Fibroblast of skin of right biceps (primary cell): ENCODE measurements at places on chromosomes 11 and 22.

GRCh38 chr11:83717537-83717936 lies 431.4 kb upstream of the CCDC90B start:
- peak; percentile 16 for DNase-seq

DNA sequence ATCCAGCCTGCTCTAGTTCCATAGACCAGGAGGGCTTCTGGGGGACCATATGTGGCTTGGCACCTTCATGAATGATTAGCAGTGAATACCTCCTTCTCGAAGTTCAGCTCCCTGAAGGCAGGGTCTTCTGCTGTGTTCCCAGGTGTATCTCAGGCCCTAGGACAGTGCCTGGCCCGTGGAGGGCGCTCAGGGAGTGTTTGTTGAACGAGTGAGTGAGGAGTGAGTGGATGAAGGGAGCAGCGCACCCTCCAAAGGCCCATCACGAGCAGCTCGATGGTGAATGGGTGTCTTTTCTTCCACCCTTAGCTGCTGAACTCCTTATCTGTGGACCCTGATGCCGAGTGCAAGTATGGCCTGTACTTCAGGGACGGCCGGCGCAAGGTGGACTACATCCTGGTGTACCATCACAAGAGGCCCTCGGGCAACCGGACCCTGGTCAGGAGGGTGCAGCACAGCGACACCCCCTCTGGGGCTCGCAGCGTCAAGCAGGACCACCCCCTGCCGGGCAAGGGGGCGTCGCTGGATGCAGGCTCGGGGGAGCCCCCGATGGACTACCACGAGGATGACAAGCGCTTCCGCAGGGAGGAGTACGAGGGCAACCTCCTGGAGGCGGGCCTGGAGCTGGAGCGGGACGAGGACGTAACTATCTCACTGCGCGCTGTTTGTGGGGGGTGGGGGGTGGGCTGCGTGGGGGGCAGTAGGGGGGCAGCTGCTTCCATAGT lies 9.5 kb downstream of the ANO1 start:
- DNase-seq: no peak

GRCh38 chr11:18367431-18367830 lies 26.9 kb upstream of the LDHA start:
- DNase-seq: peak; percentile 27

DNA sequence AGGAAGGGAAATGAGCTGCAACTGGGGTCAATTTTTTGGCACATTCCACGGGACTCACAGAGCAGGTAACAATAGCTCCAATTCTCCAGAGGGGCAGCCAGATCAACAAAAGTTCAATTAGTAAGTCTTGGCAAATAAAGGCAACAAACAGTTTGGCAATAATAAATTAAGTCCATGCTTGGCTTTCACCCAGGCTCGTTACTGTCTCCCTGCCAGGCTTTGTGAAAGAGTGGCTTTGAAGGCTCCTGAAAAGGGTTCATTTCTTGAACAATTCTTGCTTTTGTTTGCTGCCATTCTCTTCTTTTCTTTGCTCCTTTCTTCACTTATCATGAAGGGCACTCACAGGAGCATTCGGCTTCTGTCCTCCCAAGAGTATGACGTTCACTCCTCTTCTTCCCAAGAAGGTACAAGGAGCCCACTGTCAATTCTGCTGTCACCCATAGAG lies 123.3 kb downstream of the APIP start:
- no peak for DNase-seq

DNA sequence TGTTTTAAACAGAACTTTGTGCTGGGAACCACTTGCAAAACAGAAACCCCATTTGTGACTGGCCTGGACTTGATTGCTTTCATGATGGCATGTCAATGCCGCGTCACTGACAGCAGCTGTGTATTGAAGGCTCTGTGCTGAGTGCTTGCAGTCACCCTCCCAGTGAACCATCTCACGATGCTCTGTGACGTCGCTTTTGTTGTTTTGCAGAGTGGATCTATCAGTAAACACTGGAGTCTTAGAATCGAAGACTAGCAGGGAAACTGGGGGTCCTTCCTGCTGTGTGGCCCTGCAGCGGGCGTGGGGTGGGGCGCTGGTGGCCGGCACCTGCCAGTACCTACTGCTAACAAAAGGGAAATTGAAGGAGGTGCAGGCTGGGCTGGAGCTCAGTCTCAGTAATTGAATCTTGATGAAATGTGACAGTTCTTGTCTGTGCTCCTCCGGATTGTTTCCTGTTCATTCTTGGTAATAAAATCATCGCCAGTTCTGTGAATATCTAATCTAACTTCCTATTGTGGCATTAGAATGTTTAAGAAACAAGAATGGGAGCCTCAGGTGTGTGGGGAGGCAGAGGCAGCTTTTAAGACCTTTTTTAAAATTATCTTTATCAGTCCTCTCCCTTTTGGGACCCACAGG lies 50.5 kb upstream of the PARVG start:
- peak; percentile 12 for DNase-seq

- DNase-seq: no peak
Observed at GRCh38 chr22:38077595-38077994, 6.4 kb downstream of the SLC16A8 start.

DNA sequence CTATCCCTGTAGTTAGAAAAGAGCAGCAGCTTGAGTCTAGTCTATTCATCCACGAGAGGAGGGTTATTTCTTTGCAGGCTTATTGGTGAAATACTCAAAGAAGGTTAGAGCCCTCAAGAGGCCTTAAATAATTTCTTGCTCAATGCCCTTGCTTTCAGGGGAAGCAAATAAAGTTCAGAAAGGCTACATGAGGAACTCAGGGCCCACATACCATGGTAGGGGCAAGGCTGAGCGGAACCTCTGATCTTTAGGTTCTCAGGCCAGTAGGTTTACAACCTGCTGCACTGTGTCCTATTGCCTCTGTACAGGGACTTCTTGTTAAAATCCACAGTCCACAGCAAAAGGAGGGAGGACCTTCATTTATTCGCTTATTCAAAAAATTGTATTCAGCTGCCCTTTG lies 101.7 kb downstream of the ADAMTS15 start:
- DNase-seq: no peak

- DNase-seq: no peak
Observed at GRCh38 chr11:8357891-8358566, 94.4 kb upstream of the LMO1 start.

- peak; percentile 93 for DNase-seq
Observed at GRCh38 chr11:119795231-119795630, 66.2 kb upstream of the NECTIN1 start.

- DNase-seq: peak; percentile 51
Observed at GRCh38 chr11:58513747-58514367, 6.0 kb upstream of the OR5B21 start.

DNA sequence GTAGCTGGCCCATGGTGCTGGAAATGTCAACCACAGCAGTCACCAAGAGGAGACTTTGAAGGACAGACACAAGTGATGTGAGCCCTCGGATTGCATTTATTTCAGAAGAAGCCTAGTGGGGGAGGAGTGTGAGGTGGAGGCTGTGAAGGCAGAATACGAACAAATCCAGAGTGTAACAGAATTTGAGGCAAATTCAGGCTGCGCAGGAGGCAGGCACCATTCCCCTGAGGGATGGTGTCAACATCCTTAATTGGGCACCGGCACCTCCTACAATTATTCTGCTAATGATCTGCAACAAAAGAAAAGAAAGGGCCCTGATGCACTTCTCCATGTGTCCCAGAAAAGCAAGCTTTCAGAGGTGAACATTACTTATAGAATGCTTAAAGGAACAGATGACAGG lies 32.2 kb downstream of the CWC15 start:
- no peak for DNase-seq

- no peak for DNase-seq
Observed at GRCh38 chr22:23107487-23108248, 34.1 kb downstream of the RSPH14 start.

- DNase-seq: no peak
Observed at GRCh38 chr11:78292109-78292803, 103.5 kb downstream of the USP35 start.

- DNase-seq: no peak
Observed at GRCh38 chr11:73946798-73947458, 3.9 kb upstream of the DNAJB13 start.

DNA sequence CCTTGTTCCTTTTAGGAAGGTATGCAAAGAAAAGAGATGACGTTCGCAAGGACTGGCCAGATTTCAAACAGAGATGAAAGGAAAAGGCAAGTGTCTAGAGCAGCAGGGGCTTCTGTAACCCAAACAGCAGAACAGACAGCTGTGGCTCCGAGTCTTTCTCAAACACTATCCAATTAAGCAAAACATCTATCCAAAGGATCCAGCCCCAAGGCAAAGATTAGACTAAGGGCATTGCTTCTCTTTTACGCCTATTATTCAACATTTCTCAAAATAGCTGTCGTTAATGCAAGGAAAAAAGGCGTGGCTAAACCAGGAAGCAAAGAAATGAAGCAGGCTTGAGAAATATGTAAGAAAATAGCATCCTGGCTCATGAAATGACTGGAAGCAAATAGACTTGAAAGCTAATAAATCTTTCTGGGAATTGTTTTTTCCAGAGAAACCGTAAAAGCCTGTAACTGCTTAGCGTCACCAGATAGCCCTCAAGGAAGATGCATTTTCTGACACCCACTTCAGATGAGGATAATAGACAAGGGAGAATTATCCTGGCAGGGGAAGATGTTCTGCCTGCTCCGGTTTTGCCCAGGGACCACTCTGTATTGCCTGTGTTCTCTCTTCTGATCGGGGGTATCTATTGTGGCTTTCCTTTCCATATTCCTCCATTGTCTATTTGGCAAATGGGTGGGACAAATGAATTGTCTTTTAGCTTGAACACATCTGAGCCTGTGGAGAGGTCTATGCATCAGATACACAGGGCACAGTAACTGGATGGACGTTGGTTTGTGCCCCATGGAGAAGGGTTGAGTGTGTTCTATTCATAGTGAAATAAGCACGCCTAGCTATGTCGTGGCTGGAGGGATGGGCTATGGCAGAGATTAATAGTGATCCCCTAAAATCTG lies 20.2 kb downstream of the C11orf96 start:
- peak; percentile 37 for DNase-seq

DNA sequence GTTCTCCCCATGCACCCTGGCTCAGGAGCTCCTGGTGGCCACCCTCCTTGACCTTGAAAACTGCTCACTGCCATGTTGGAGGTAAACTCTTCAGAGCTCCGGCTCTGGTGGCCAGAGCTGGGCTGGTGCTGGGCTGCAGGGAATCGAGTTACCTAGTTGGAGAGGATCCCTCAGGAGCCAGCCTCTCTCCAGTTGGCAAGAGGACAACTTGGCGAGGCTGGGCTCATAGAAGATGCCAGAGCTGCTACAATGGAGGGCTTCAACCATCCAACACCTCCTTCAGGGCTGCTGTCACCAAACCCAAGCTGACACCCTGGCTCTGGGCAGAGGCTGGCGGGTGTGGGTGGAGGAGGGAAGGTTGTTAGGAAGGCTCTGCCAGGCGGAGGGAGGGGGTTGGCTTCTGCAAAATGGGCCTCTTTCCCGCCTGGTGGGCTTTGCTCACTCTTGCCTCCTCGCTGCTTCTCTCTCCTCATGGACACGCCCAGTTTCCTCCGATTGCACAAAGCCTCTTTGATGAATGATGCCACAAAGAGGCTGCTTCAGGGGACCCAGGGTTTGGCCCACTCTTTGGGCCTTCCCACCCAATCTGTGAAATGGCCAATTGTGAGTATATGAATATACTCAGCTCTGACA lies 53.1 kb downstream of the THAP12 start:
- no peak for DNase-seq

DNA sequence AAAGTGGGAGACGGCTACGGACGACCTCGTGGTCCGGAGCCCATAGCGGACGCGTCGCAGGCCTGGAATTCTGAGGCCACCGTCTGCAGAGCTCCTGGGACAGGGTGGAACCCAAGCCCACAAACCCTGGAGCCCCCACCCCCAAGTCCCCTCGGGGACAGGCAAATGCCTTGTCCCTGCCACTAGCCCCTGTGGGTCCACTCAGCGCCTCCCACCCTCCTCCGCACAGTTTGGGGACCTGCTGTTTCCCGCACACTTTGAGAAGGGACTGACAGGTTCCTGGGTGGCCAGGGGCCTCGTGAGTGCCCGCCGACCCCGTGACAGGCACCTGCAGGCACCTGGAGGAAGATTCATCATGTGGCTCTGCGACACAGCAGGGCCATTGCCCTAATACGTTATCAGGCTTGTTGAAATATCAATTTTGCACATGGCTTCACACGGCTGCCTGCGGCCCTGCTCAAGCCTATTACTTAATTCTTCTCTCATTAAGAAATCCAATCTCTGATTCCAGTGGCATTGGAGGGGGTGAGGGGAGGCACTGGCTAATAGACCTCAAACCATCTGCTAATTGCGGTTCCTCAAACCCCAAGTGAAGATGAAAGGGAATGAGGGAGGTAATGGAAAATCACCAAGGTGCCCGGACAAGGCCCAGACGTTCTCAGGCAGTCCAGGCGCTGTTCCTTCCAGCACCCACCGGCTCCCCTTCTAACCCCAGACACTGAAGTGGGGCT lies 672.5 kb downstream of the BRD1 start:
- no peak for DNase-seq

DNA sequence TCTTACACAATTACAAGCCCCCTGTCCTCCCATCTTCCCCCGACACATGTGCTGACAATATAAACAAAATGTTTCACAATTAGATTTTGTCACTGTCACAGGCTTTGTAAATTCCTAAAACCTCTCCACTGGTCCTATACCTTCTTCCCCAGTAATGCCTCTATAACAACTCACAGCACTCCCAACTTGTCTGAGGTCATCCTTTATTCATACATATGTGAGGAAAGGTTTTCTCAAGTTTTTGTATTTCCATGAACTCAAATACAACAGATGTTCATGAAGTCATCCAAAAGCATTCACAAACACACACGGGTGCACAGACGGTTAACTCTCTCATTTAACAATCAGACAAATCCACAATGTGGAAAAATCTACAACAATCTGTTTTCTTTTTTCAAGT lies 1.9 kb downstream of the OR52H1 start:
- DNase-seq: peak; percentile 26

- DNase-seq: no peak
Observed at GRCh38 chr22:17472932-17473331, 90.4 kb upstream of the SLC25A18 start.

GRCh38 chr11:26958005-26958701 lies 35.8 kb upstream of the FIBIN start:
- DNase-seq: no peak

- DNase-seq: no peak
Observed at GRCh38 chr11:117575856-117576255, 221.2 kb downstream of the DSCAML1 start.

DNA sequence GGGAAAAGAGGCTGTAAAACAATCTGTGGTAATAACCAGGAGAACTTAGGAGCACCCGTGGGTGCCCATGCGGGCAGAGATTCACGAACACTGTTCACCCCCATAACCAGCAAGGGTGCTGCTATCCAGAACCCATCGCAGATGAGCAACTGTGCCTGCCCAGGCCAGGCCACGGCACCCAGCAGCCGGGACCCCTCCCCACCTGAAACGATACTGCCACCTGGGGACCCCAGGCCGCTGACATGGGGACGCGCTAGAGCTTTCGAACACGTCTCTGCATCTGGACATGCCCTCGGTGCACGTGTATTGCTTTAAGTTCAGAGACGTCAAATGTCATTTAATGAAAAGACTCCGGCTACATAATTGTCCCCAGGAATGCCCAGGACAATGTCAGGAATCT lies 14.3 kb upstream of the MUC2 start:
- DNase-seq: no peak

GRCh38 chr11:11841723-11842420 lies at the start of gene USP47:
USP47 (plus strand) TSS chr11:11841972; CDS start chr11:11842186, 214 bp downstream.
- peak; percentile 90 for DNase-seq
